SK-N-DZ (cell line): ENCODE measurements at places on chromosomes 5 and 9.

GRCh38 chr9:87567571-87567970, 69.9 kb downstream of the DAPK1 start:
- no peak for DNase-seq

DNA sequence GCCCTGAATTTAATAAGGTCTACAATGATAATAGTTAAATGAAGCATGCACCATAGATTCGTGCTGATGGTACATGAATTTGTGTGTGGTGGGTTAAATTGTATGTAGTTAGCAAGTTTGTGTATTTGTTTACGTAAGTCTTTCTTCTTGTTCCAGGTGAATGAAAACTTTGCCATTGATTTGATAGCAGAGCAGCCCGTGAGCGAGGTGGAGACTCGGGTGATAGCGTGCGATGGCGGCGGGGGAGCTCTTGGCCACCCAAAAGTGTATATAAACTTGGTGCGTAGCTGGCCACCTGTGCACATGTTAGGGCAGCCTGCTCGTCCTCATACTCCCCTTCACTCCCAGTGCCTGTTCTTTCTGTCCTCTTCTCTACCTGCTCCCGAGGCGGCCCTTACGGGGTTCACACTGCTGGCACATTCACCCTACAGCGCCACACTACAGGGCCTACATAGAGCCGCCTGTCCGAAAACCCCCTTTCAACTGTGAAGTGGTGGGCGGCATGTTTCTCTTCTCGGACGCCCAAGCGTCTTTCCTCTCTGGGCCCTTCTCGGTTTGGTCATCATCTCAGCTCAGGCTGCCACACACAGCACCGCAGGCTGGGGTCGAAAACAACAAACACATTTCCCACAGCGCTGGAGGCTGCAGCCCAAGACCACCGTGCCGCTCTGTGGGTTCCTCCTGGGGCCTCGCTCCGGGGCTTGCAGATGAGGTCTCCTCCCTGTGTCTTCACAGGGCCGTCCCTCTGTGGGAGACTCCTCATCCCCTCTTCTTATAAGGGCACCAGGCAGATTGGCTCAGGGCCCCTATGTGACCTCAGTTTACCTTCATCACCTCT, 13.2 kb downstream of the NDUFS6 start:
- DNase-seq: no peak

DNA sequence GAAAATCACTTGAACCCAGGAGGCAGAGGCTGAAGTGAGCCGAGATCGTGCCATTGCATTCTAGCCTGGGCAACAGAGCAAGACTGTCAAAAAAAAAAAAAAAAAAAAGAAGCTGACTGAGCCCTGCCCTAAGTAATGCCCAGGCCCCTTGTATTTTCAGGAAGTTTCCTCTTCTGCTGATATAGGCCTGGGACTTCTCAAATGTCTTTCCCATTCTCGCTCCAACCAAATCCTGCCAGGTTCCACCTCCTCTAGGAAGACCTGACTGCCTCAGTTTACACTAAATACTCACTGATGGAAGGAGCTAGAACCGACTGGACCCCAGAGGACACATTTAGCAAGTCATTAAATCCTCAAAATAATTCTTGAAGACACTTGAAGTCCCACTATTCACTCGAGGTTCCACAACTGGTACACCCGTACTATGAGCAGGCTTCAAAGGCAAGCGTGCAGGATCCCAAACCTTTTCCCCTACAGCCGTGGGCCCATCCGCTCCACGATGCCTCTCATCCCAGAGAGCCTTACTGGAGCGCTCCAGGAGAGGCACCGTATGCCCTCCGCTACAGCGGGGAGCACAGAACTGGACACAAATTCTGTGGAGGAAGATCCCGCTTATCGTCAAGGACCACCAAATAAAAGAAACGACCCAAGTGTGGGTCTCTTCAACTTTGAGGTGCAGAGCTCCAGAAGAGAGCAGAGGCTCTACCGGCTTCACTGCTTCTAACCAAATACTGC, 676 bp downstream of the NOL6 start:
- DNase-seq: no peak

- peak; percentile 26 for DNase-seq
Measured at GRCh38 chr5:107652839-107653607, 17.7 kb downstream of the EFNA5 start.
